ENCODE measurements at places on chromosomes 4 and X. TPM values are rescaled to one million over a fixed set of nuclear protein-coding genes. Genes with fewer than 3 reads are reported as not detected.

DNA sequence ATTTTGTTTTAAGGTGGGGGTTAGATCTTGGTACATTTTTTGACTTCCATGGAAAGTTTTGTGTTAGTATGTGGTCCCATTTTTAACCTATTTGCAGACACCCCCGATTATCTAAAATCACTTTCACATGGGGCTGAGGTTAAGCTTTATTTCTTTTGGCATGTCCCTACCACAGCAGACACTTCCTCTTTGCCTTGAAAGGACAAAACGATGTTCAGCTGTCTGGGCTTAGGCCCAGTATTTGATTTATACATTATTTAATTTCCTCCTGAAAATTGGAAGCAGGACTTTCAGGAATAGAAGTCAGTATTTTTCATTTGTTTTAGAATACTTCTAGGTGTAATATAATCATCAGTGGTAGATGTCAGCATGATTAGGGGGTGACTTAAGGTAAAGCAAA lies 112.4 kb upstream of the SPRY1 start:
- no peak for DNase-seq

DNA sequence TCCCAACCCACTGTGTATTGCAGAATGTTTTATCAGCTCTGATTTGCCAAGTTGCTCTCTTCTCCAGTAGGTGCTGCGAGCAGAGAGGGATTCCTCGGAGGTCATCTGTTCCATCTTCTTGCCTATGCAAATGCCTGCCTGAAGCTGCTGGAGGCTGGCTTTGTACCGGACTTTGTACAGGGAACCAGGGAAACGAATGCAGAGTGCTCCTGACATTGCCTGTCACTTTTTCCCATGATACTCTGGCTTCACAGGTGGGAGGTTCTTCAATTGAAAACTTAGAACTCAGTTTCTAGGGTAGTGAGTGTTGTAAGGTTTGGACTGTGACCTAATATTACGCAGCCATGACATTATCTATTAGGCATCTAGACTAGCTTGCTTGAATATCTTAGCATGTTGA lies 24.9 kb downstream of the AR start:
- no peak for DNase-seq

PABPC4L gene
- total RNA-seq = 2.2 TPM

AGA gene
- 11.3 TPM for total RNA-seq

DNA sequence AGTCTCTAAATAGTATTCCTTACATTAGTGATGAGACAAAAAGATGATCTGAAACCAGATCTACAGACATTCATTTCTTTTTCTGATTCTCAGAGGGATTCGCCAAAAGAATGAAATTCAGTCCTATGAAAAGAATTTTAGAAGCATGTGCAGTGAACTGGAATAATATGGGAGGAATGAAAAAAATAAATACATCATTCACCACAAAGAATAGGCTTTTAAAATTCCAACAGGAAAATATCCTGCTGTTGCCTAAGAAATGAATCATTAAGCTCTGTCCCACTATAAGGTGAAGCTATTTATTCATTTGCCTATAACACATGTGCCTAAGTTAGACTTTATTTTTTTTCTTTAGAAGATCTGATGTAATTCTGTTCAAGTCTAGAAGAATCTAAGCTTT lies 165.9 kb downstream of the IL15 start:
- DNase-seq = no peak

DNA sequence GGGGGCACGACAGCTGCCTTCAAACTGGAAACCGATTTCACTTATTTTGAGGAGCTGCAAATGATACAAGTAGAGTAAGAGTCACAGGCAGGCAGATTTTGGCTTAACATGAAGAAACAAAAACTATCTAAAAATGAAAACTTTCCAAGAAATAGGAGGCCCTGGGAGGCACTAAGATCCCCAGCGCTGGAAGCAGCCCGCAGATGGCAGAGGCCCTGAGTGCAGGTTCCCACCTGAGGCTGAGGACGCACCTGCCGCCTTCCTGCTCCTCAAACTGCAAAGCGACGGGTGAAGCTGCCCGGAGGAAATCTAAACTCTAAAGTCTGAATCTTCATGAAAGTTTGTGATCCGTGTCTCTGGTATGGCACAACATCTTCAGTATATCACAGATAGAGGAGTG lies 138.7 kb downstream of the AFAP1 start:
- no peak for DNase-seq

DNA sequence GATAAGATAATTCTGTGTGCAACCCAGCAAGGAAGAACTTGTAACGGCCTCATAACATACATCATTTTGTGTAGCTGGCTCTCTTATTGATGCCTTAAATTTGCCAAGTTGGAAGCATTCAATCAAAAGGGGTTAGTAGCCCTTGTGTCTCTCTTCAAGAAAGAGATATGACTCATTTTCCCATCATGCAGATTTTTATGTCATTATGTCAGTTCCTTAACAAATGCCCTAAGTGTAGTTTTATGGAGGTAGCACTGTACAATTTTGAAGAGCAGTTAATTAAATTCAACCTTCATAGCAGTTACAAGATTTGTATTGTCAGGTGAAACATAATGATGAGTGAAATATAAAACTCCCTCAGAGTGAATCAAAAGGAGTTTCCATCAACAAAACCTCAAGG lies 215.6 kb downstream of the GRIA3 start:
- DNase-seq = no peak

DNA sequence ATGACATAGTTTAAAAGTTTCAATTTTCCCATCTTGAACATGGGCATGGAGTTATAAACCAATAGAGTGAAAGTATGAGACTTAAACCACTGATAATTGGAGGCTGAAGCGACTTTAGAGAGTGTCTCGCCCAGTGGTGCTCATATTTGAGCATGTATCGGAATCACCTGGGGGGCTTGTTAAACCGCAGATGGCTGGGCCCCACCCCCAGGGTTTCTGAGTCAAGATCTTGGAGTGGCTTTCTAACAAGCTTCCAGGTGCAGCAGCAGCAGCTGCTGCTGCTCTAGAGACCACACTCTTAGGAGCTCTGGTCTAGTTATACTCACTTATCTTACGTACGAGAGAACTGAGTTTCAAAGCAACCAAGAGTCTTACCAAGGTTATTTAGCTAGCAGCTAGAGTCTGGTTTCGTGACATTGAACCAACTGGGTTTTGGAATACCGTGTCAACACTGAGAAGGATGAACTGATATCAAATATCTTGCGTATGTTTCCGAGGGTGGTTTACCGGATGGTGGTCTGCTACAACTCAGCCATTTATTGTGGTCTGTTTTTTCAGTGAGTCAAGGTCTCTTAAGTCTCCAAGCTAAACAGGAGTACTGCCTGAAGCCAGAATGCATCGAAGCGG lies 5.9 kb downstream of the PHEX start:
- no peak for DNase-seq

GRCh38 chr4:47791965-47792364 lies 45.9 kb downstream of the CORIN start:
- DNase-seq = no peak

DNA sequence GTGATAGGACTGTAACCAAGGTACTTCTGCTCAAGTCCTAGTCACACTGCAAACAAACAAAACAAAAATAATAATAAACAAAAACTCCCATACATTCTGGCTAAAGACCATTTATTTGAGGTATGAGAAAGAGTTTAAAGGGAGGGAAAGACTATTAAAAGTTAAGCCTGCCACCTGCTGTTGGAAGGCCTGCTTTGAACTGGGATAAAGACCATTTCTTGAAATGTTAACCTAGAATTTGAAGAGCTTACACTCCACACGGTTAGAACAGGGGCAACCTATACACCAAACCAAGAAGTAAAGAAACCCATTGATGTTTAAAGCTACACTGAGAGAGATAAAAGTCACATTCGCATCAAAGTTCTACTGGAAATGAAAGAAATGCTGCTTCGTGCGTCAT lies 548.7 kb upstream of the DIPK2B start:
- DNase-seq = no peak

DNA sequence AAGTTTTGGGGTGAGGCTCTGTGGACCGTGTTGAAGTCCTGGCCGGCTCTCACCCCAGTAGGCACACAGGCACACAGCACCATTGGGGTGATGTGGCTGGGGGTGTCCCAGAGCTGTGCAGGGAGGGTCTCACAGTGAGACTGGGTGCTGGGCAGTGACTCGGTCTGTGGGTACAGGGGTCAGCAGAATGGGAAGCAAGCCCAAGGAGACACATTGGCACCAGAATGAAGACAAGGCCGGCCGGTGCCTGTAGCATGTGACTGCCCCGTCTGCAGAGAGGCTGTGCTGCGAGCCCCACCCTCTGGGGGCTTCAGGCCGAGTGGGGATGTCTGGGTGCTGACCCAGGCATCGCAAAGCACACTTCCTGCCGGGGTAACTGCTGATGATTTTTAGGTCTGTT lies 5.2 kb downstream of the MAEA start:
- no peak for DNase-seq

- no peak for DNase-seq
These were observed 316.3 kb downstream of the CAMK2D start for GRCh38 chr4:113445286-113445685.

- no peak for DNase-seq
These were observed 41.3 kb downstream of the MND1 start for GRCh38 chr4:153385784-153386183.

- no peak for DNase-seq
These were observed 5.1 kb upstream of the FAM184B start for GRCh38 chr4:17786567-17786966.

CCSER1 gene
- 0.57 TPM for total RNA-seq

Measured in H9 (cell line).